ENCODE measurements at places on chromosomes 6 and 20.

- DNase-seq: no peak
These were observed 116.2 kb upstream of the JAG1 start for GRCh38 chr20:10790013-10790412.

- peak; percentile 28 for DNase-seq
These were observed 104.0 kb downstream of the ISM1 start for GRCh38 chr20:13325033-13325432.

- no peak for DNase-seq
These were observed 5.2 kb downstream of the BICRAL start for GRCh38 chr6:42787063-42787472.

DNA sequence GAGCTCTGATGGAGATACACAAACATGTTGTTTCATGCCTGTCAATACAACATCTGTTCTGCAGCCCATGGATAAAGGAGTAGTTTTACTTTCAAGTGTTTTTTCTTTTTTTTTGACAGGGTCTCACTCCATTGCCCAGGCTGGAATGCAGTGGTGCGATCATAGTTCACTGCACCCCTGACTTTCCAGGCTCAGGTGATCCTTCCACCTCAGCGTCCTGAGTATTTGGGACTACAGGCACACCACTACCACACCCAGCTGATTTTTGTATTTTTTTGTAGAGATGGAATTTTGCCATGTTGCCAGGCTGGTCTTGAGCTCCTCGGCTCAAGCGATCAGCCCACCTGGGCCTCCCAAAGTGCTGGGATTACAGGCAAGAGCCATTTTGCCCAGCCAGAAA is 97.0 kb downstream of the SMAP1 start:
- no peak for DNase-seq

GRCh38 chr6:169978615-169979161 is 227.3 kb downstream of the ERMARD start:
- peak; percentile 17 for DNase-seq

- no peak for DNase-seq
These were observed 291.3 kb downstream of the OGFRL1 start for GRCh38 chr6:71579902-71580301.

DNA sequence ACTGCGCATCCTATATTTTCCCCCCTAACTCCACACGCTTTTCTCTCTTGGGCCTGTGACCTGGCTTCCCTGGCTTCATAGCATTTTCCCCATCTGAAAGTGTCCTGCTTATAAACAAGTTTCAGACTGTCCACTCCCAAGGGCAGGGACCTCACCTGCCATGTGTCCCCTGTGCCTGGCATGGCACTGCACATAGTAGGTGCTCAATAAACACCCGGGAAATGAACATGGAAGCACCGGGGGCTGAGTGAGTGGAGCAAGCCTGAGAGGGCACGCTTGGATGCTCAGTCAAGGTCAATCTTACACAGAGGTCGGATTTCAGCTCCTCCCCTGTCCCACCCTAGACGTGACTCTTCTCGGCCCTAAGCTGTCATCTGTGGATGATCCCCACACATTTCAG is 96.9 kb downstream of the NFATC2 start:
- DNase-seq: no peak

- DNase-seq: no peak
These were observed 78.2 kb upstream of the PTPRK start for GRCh38 chr6:128598571-128598970.

- DNase-seq: no peak
These were observed 8.4 kb downstream of the BPIFB2 start for GRCh38 chr20:33015700-33016580.
